ENCODE measurements at places on chromosomes 12 and 14. TPM values are rescaled to one million over a fixed set of nuclear protein-coding genes. Genes with fewer than 3 reads are reported as not detected.

The ATP6V1D gene
- 93.7 TPM for total RNA-seq

The KIF5A gene
- 0.14 TPM for total RNA-seq

The HSPA2 gene
- 7.3 TPM for total RNA-seq

The IFNG-AS1 gene
- total RNA-seq: not detected

The OAS2 gene
- total RNA-seq: 0.33 TPM

The TMTC1 gene
- 5.1 TPM for total RNA-seq

Measured in airway epithelial cell (primary cell).